ENCODE measurements at places on chromosomes 2 and 18.

- no peak for DNase-seq
These were observed 70.9 kb upstream of the RNF152 start for GRCh38 chr18:61963705-61964104.

DNA sequence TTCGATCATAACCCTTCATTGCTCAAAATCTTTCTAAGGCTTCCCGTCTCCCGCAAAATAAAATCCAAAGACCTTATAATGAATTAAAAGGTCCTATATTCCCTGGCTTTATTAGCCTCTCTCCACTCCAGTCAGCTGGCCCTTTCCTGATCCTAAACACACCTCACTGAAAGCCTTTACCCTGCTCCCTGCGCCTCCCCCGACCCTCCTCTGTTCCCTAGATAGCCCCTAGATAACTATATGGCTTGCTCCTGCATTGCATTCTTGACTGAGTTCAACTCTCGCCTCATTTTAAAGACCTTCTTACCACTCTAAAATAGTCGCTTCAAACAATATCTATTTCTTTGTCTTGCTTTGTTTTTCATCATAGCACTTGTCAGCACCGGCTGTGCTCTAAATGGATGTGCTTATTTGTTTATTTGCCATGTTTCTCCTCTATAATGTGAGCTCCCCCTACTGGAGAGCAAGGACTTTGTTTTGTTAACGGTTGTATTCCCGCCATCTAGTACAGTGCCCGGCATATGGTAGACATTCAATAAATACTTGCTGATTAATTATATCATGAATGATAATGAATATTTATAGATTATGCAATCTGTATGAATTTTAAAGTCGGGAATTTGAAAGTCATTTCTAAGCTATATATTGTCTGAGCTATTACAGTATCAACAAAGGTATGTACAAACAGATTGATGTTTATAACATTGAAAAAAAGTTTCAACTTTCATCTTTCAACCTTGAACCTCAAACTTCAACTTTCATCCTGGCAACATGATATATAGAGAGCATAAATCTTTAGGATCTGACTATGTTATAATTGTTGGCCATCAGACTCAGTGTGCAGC, 32.4 kb upstream of the VIT start:
- DNase-seq: peak; percentile 10

DNA sequence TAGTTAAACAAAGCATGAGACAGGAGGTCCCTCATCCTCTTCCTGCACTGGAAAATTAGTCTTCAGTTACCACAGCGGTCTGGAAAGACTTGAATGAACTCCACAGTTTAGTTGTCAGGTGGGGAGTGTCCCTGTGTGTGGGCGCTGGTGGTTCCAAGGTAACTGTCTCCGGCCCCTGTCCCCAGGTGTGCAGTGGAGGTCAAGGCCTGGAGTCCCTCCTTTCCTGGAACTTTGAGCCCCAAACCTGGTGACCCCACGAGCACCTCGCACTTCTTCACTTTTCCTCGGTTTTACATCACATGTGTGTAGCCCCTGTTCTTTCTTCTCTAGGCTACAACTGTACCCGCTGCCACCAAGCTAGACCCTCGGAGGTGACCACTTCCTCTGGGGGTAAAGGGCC, 28.0 kb upstream of the INHBB start:
- DNase-seq: no peak

- no peak for DNase-seq
These were observed 750 bp upstream of the RMP24 start for GRCh38 chr18:35971661-35972196.

- no peak for DNase-seq
These were observed 4.4 kb upstream of the SPRED2 start for GRCh38 chr2:65436824-65437221.

DNA sequence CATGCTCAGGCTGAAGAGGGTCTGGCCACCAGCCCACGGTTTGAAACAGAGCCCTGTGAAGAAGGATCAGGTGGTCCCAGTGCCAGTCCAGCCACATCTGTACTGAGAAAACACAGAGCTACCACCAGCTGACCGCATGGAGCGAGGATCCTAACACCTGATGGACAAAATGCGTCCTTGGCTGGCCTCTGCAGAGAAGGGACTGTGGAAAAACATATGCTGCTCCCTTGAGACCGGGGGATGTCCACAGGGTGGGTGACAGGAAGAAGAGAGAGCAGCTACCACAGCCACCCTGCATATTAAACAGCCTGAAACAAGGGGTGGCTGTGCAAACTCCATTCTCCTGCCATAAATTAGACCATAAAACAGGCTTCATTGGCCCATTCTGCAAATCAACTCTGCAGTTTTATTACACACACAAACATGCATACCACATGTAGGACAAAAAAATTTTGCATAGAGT, 137.2 kb downstream of the BCL2 start:
- no peak for DNase-seq

DNA sequence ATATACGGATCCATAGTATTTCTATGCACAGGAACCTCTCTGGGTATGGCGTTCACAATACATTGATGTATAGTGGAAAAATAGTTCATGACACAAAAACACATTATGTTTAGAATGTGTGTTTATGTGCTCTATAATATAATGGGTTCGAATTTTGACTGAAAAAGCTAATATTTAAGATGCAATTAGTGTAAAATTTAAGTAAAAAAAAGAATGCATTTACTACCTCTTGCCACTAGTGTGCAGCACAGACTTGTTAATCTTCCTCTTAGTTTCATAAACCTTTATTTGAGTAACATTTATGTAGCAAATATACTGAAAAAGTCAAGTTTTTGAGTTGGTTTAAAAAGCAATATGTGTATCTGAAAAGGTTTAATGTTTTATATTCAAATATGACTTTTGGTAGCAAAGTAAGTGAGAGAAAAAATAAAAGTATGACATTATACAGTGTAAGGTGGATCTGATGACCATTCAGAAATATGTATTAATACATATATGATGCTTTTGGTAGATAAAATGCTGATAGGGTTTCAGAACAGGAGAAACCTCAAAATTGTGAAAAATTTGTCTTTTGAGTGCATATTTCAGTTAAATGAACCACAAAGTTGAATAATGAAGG, 49.4 kb downstream of the CCDC102B start:
- no peak for DNase-seq

DNA sequence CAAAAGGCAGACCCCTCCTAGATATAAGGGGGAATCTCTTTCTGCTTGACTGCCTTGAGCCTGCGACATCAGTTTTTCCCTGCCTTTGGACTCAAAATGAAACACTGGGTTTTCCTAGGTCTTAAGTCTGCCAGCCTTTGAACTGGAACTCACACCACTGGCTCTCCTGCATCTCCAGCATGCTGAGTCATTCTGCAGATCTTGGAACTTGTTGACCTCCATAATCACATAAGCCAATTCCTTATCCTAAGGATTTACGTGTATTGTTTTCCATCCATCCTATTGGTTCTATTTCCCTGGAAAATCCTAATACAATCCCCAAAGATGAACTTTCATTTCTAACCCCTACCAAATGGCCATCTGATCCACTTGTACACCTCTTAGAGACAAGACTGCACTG, 88.0 kb downstream of the AFF3 start:
- no peak for DNase-seq

GRCh38 chr2:232973796-232974195, 39.3 kb downstream of the NGEF start:
- no peak for DNase-seq

- no peak for DNase-seq
These were observed 59.1 kb upstream of the DAPL1 start for GRCh38 chr2:158735822-158736580.

GRCh38 chr2:59754011-59754735, 799.3 kb downstream of the BCL11A start:
- DNase-seq: no peak

- DNase-seq: no peak
These were observed 36.2 kb upstream of the HS6ST1 start for GRCh38 chr2:128354726-128355470.

DNA sequence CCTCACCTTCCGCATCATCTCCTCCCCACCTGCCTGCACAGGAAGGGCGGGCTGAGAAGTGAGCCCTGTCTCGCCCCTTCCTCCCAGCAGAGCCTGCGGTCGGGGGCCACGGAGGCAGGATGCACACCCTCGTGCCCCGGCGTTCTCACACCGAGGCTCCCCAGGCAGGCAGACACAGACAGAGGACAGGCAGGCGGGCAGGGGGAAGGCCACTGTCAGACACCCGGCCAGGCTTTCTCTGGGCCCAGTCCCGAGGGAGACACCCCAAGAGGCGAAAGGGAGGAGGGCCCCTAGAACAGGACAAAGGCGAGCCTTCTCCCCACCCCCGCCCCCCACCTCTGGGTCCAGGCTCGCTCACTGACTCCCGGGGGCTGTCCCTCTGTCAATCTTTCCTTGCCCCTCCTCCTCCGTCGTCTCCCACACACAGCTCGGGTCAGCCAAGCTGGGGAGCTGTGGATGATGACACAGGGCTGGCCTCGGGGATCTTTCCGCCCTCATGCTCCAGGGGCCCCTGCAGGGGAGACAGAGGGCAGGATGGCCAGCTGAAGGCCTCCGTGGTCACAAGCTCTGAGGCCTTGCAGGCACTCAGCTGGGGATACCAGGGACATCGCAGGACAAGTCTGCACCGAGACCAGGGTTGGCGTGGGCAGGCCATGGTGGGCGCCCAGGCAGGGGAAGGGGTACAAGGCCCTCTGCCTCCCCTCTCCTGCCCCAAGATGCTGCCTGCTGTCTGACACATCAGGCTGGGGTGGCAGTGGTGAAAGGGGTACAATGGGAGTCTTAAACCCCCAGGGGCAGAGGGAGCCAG, 24.9 kb downstream of the BIN1 start:
- peak; percentile 44 for DNase-seq

DNA sequence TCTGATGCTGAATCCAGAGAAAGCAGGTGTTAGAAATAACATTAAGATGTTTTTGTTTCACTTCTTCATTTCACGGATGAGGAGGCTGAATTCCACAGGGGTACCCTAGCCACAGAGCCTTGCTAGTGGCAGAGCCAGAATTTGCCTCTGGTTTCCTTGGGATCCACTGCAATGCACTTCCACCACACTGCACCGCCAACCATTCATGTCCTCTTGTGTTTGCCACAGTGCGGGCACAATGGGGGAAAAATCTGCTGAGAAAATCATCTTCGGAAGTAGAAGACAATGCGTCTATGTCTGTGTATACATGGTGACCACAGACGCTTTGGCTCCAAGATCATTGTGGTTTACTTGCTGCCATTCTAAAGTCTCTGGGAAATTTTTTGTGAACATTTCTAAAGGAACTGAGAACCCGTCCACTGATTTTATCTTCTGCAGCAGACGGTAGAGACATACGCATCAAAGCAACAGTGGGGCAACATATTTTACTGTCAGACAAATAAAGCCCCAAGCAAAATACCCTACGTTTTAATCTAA, 14.9 kb downstream of the ICOS start:
- no peak for DNase-seq

DNA sequence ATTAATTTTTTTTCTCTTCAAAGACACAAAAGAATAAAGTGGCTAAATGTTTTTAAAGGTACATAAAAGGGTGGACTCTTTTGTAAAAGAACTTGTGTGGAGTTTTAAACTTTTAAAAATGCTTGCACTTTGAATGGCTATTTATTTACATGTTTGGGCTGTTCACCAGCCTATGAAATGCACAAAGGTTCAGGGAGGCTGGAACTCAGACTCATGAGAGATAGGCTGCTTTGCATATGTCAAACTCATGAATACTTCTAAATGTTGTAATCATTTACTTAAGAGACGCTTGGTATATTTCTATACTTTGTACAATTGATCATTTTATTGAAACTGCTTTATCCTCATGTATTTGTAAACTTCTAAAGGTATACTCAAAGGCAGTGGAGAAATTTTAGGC, 79.9 kb downstream of the ZEB2 start:
- no peak for DNase-seq

DNA sequence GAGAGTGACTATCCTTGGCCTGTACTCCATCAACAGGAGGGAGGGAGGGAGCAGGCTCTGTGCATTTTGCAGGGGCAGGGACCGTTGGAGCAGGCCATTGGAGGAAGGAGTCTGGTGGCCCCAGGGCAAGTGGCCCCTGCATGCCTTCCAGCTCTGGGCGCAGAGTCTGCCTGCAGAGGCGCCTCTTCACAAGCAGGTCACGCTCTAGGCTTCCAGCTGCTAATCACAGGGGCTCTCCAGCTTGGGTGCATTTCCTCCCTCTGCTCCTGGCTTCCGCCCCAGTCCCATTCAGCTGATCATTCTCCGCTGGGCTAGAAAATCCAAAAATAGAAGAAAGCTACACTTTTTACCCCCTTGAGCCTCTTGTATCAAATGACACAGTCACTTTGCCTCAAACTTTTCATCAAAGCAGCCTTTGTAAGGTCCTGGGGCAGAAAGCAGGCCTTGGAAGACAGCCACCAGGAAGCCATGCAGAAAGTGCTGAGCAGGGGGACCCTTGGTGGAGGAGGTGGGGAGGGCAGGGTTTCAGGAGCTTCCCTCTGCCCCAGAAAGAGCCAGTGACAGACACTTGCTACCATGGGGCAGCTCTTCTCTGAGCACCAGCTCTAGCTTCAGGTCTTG, 11.3 kb downstream of the TMEM247 start:
- no peak for DNase-seq

DNA sequence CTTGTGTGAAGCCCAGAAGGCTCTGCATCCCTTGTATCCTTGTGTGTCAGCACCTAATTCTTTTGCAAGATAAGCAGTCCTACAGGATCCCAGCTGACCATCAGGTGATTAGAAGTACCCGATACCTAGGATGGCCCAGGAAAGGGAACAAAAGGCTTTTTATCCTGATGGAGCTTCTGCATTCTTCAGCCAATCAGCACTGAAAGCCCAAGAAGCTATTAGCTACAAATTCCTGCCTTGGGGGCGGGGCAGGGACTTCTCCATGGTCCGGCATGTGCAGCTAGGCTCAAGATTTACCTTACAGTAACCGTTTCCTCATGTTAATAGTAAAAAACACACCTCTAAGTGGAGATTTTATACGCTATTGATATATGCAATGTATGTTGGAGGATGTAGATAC, 264.6 kb upstream of the THUMPD2 start:
- no peak for DNase-seq

DNA sequence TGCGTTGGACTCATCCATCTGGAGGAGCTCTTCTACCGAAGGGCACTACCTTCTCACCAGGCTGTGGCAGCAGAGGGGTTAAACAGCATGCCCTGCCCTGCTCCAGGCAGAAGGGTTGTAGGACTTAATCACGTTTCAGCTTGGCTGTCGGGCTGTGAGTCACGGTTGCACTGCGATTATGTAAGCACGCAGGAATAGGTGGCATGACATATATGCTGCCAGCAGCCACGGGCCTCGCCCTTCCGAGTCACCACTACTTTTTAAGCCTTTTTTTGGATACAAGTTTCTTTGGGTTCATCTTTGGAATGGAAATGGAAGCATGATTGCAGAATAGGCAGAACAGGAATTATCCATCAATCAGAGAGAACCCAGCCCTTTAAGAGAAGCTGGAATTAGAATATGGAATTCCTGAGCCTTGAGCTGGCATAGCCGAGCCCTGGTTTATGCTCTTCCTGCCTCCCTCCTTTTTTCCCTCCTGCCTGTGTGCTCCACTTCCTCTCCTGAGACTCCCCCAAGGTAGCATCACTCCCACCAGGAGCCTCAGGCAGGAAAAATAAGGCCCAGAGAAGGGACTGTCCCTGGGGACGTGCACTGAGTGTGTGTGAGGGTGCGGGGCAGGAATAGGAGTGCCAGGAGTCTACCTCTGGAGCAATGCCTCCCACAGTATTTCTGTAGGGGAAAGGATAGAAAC, 86.8 kb downstream of the SEMA4F start:
- DNase-seq: no peak

GRCh38 chr2:137183206-137183898, 418.0 kb downstream of the THSD7B start:
- no peak for DNase-seq

All from activated CD4-positive, alpha-beta T cell treated with anti-CD3 and anti-CD28 coated beads, Interleukin-2, amount 50 U/mL, for 24 hours (primary cell).